SJCRH30 (cell line): ENCODE measurements at places on chromosomes 1 and 21.

- no peak overlapping the region for H3K4me3 ChIP-seq
- H3K36me3 ChIP-seq: no peaks in the 10 kb centered on the region
- H3K4me1 ChIP-seq: peaks cover 28% of the 10 kb centered on the region
- peak overlapping the region; percentile 42; the same call in 1 of the 2 replicates for H3K27ac ChIP-seq
- no peaks in the 10 kb centered on the region for H3K27me3 ChIP-seq
These were observed 235.4 kb downstream of the PBX1 start for GRCh38 chr1:164794356-164794755.

DNA sequence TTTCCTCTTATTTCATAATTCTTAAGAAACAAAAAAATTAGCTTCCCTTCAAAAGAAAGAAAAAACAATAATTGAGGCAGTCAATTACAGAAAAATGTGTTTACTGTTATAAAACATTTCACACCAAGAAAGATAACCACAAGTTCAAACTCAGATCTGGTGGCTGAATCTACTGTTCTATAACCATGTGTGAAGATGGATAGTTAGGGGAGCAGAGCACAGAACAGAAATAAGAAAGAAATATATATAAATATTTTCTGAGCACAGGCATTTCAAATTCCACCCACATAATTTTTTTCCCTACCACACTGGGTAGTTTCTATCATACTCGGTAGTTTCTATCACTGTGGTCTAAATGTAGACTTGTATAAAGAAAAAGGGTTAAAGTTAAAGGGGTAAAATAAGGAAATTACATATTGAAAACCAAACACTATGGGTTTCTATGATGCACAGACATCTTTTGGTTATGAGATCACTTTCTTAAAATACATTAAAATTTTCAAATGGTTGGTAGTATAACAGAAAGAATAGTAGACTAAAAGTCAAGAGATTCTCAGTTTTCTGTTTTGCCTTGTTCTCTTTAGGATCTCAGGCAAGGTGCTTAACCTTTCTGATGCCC, 10.8 kb downstream of the LYST start:
- no peak overlapping the region for H3K27ac ChIP-seq
- DNase-seq: no peak
- no peak overlapping the region for H3K4me3 ChIP-seq
- H3K36me3 ChIP-seq: no peaks in the 10 kb centered on the region
- H3K4me1 ChIP-seq: no peaks in the 10 kb centered on the region
- H3K27me3 ChIP-seq: no peaks in the 10 kb centered on the region

GRCh38 chr1:202158810-202159533, 1.4 kb downstream of the PTPN7 start:
- no peak overlapping the region for H3K27ac ChIP-seq
- no peaks in the 10 kb centered on the region for H3K36me3 ChIP-seq
- no peak overlapping the region for H3K4me3 ChIP-seq
- DNase-seq: no peak

DNA sequence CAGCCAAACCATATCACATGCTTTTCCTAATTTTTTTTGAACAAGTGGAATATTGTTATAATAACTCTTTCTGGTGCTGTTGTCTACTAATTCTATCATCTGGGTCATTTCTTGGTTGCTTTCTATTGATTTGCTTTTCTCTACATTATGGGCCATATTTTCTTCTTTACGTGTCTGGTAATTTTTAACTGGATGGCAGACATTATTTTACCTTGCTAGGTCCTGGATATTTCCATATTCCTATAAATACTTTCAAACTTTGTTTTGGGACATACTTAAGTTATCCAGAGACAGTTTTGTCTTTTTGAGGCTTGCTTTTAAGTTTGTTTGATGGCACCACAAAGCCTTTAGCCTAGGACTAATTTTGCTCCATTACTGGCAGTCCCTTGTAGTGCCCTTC, 11.3 kb downstream of the HS2ST1 start:
- H3K36me3 ChIP-seq: no peaks in the 10 kb centered on the region
- DNase-seq: no peak
- no peak overlapping the region for H3K4me3 ChIP-seq
- H3K27me3 ChIP-seq: no peaks in the 10 kb centered on the region
- H3K4me1 ChIP-seq: no peaks in the 10 kb centered on the region
- no peak overlapping the region for H3K27ac ChIP-seq
